SJSA1 (cell line): ENCODE measurements at places on chromosomes 5 and 9. TPM values are rescaled to one million over a fixed set of nuclear protein-coding genes. Genes with fewer than 3 reads are reported as not detected.

Gene FAT2
- total RNA-seq, result under 0.01 TPM in 1 of 2 replicates, not detected in the other

Gene TEX48
- total RNA-seq, result not detected in 2 replicates

Gene LRRC8A
- 88.7 and 99.4 TPM in 2 replicates for total RNA-seq

- H3K27ac ChIP-seq, result peak within 1 kb of the TSS; percentile 35
- peak within 1 kb of the TSS; percentile 84 for H3K4me3 ChIP-seq
- no peaks in the 10 kb centered on the region; the same call in 1 of the 2 replicates for H3K36me3 ChIP-seq
Observed at GRCh38 chr9:96619491-96620180, at the start of gene CDC14B. TSS of gene CDC14B (minus strand) at chr9:96619843. CDS start at chr9:96619378, 465 bp downstream.

DNA sequence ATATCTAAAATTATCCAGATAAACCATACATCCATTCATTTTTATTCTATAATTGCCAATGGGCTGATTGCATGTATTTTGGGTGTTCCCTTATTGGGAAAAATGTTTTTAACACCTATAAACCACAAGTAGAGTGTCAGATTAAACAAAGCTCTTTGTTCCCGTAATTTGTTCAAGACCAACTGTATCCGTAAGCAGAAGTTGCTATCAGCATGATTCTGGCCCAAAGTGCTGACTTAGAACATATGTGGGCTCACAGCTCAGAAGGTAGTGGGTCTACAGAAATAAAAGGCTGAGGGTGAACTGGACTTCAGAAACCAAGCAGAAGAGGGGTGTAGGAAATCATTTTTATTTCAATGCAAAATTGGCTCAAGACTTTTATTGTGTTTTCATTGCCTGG, 23.5 kb upstream of the IL7R start:
- H3K27ac ChIP-seq, result no peak overlapping the region
- H3K4me1 ChIP-seq, result 0 out of 2 replicates have a peak, but pooled peaks cover under 1% of the 10 kb centered on the region
- DNase-seq, result no peak
- H3K36me3 ChIP-seq, result no peaks in the 10 kb centered on the region
- H3K27me3 ChIP-seq, result peaks cover 7% of the 10 kb centered on the region; the same call in 1 of the 2 replicates

DNA sequence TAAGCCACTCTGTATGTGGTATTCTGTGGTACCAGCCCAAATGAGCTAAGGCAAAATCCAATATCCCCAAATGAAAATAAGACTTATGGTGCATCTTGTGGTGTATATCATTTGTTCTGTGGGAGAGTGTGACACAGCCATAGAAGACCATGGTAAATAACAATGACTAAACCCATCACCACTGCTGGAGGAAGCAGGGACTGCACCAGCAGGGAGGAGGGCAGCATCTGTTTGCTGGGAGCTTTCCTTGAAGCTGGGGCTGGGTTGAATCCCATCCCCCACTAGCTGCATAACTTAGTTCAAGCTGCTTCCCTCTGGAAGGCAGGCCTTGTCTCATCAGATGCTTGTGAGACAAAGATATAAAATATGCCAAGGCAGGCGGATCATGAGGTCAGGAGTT, 14.2 kb downstream of the GADD45G start:
- H3K4me1 ChIP-seq, result no peaks in the 10 kb centered on the region
- no peak for DNase-seq
- H3K4me3 ChIP-seq, result no peak overlapping the region
- H3K36me3 ChIP-seq, result no peaks in the 10 kb centered on the region

GRCh38 chr5:38556088-38556598, 303 bp downstream of the LIFR start:
- H3K27me3 ChIP-seq, result no peaks in the 10 kb centered on the region
- peak; percentile 40 for DNase-seq
- H3K4me3 ChIP-seq, result peak overlapping the region; percentile 96
- peak overlapping the region; percentile 86 for H3K27ac ChIP-seq
- H3K4me1 ChIP-seq, result peaks cover 31% of the 10 kb centered on the region

- H3K27me3 ChIP-seq, result no peaks in the 10 kb centered on the region
- no peak for DNase-seq
- H3K4me3 ChIP-seq, result no peak overlapping the region
- H3K27ac ChIP-seq, result no peak overlapping the region
- H3K36me3 ChIP-seq, result no peaks in the 10 kb centered on the region
- H3K4me1 ChIP-seq, result peaks cover 6% of the 10 kb centered on the region; the same call in 1 of the 2 replicates
Observed at GRCh38 chr5:173832386-173832785, 55.8 kb upstream of the CPEB4 start.

DNA sequence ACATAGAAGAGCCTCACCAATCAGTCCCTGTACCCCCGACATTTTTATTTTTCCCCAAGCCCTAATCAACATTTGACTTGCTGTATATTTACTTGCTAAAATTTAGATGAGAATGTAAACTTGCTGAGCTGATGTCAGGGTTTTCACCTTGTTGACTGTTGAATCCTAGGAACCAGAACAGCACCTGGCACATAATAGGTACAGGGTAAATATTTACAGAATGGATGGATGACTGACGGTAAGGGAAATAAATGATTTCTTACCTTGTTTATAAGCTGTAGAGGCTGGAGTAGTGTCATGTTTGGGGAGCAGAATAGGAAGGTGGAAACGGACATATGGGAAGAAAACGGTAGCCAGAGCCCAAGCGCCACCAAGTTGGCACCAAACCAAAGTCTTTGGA, 107.0 kb upstream of the NUDT12 start:
- no peak for DNase-seq
- no peaks in the 10 kb centered on the region; the same call in 1 of the 2 replicates for H3K27me3 ChIP-seq
- H3K27ac ChIP-seq, result no peak overlapping the region
- no peak overlapping the region for H3K4me3 ChIP-seq
- no peaks in the 10 kb centered on the region for H3K36me3 ChIP-seq

DNA sequence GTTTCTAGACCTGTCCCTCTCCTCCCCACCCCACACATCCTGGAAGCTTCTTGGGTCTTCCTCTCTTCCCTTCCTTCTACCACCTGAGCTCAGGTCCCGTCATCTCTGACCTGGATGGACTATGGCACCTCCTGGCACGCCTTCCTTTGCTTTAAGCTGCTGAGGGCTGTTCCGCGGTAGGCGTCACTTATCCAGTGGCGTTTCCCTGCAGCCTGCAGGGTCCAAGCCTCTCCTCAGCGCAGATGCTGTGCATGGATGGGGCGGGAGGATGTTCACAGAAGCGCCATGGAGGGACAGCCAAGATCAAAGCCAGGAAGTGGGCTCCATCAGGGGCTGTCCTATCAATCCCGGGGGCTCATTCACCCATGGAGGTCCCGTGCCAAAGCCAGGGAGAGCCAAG, 23.8 kb upstream of the CNOT6 start:
- peak; percentile 40 for DNase-seq
- no peak overlapping the region for H3K27ac ChIP-seq
- peaks cover 7% of the 10 kb centered on the region for H3K4me1 ChIP-seq
- no peak overlapping the region for H3K4me3 ChIP-seq
- H3K36me3 ChIP-seq, result no peaks in the 10 kb centered on the region
- H3K27me3 ChIP-seq, result no peaks in the 10 kb centered on the region
